ENCODE measurements at places on chromosomes 7 and 10.
A peak's percentile ranks its signal among the peaks of the same experiment; 100 is the strongest.

GRCh38 chr10:86164174-86164774 lies 202.3 kb downstream of the GRID1 start:
- H3K4me1 ChIP-seq: no peaks in the 10 kb centered on the region
- H3K36me3 ChIP-seq: no peaks in the 10 kb centered on the region
- H3K27ac ChIP-seq: no peak overlapping the region
- peaks cover 12% of the 10 kb centered on the region for H3K27me3 ChIP-seq
- DNase-seq: no peak

DNA sequence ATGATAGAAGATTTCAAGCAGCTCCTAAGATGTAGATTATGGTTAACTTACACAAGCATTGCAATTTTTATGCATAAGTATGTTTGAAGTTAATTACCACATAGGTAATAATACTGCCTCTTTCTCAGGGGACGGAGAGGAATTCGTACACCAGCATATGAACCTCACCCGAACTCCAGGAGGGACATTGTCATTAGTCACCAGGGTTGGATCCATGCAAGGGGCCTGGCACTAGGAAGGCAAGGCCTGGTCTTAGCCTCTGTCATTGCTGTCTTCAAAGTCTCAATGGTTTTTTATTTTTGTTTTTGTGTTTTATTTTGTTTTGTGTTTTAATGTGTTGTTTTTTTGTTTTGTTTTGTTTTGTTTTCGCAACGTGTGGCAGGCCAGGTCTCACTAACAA lies 145.6 kb upstream of the PPP2R2D start:
- no peaks in the 10 kb centered on the region for H3K27me3 ChIP-seq
- H3K27ac ChIP-seq: no peak overlapping the region
- H3K4me1 ChIP-seq: no peaks in the 10 kb centered on the region
- no peak for DNase-seq

DNA sequence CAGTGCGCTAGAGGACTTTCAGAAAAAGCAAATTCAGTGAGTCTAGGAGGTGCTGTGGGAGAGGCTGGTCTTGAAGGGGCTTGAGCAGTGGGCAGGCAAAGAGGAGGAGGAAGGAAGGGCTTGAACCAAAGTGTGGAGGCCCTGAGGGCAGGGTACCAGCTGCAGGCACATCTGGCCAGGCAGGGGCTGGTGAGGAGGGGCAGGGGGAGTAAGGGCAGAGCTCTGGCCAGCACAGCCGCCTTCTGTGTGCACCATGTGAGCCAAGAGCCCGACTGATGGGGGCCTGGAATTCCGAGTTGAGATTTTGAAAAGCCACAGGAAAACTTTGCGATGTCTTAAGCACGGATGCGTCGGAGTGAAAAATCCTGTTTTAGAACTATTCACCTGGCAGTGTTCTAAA lies 74.5 kb downstream of the PRPF18 start:
- peaks cover 36% of the 10 kb centered on the region for H3K36me3 ChIP-seq
- no peaks in the 10 kb centered on the region for H3K27me3 ChIP-seq
- H3K27ac ChIP-seq: peak overlapping the region; percentile 21
- peaks cover 22% of the 10 kb centered on the region for H3K4me1 ChIP-seq

- no peak overlapping the region for H3K27ac ChIP-seq
- H3K27me3 ChIP-seq: peaks cover 6% of the 10 kb centered on the region
- H3K4me1 ChIP-seq: peaks cover 23% of the 10 kb centered on the region
- DNase-seq: no peak
Observed at GRCh38 chr7:91228927-91229558, 35.2 kb upstream of the FZD1 start.

- H3K36me3 ChIP-seq: no peaks in the 10 kb centered on the region
- no peak overlapping the region for H3K4me3 ChIP-seq
- no peak overlapping the region for H3K27ac ChIP-seq
- no peak for DNase-seq
Observed at GRCh38 chr7:41096917-41097316, 606.0 kb downstream of the INHBA start.

DNA sequence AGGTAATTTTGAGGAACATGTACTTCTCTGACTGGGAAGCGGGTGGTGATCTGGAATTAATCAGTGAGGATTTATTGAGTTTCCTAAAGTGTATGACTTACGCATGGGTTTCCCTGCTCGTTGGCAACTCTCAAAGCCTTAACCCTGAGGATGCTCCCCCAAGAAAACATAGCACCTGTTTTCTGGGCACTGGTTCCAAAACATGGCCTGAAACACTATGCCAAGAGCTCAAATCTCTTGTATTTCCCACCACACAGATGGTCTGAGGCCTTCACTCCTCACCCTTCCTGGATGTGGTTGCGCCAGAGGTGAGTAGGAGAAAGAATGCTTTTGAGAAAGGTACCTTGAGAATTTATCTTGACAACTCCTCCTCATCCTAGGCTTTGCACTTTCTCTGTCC lies 250.4 kb downstream of the FZD1 start:
- H3K27me3 ChIP-seq: no peaks in the 10 kb centered on the region
- H3K4me3 ChIP-seq: no peak overlapping the region
- H3K36me3 ChIP-seq: no peaks in the 10 kb centered on the region
- DNase-seq: no peak

- H3K4me1 ChIP-seq: peaks cover 4% of the 10 kb centered on the region
- no peak for DNase-seq
- no peak overlapping the region for H3K27ac ChIP-seq
- peaks cover 3% of the 10 kb centered on the region for H3K27me3 ChIP-seq
Observed at GRCh38 chr7:30660331-30661255, 21.7 kb downstream of the CRHR2 start.

DNA sequence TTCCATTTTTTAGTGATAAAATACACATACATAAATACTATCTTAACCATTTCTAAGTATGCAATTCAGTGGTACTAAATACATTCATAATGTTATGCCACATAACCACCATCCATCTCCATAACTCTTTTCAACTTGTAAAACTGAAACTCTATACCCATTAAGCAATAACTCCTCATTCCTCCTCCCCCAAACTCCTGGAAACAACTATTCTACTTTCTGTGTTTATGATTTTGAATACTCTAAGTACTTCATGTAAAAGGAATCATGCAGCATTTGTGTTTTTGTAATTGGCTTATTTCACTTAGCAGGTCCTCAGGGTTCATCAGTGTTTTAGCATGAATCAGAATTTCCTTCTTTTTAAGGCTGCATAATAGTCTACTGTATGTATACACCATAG lies 131.8 kb downstream of the TES start:
- H3K27me3 ChIP-seq: no peaks in the 10 kb centered on the region
- no peak overlapping the region for H3K4me3 ChIP-seq
- no peak for DNase-seq

DNA sequence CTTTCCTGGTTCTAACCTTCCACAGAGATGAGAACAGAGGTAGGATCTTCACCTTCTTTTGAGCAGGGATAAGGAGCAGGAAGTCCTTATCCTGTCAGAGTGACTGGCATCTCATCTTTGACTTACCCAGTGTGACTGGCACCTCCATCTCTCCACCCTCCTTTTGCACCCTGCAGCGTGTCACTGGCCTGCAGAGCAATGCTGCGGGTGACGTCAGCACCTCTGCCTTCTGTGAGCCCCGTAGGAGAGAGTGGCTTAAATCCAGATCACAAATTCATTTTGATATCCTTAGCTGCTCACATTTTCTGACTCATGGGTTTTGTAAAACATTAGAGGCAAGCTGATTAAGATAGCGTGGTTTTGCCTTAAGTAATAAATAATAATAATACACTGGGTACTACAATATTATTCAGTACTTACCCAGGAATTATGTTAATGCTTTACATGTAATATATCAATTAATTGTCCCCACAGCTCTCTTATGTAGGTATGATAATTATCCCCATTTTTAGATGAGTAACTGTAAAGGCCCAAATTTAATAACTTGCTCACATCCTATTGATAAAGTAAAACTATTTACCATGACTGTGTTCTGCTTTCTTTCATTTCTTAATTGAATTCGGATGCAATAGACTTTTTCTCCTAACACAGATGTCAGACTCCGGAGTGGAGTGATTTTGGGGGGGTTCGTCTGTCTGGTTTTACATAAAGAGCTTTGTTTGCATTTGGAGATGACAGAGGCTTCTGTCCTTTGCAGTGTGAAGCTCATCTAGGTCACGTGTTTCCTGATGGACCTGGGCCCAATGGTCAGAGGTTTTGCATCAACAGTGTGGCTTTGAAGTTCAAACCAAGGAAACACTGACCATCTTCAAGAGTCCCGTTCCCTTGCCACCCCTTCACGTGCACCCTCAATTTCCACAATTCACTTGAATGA lies 24.9 kb downstream of the MSRB2 start:
- peaks cover 13% of the 10 kb centered on the region for H3K36me3 ChIP-seq
- DNase-seq: no peak
- no peak overlapping the region for H3K27ac ChIP-seq
- no peaks in the 10 kb centered on the region for H3K4me1 ChIP-seq
- no peaks in the 10 kb centered on the region for H3K27me3 ChIP-seq
- H3K4me3 ChIP-seq: no peak overlapping the region

DNA sequence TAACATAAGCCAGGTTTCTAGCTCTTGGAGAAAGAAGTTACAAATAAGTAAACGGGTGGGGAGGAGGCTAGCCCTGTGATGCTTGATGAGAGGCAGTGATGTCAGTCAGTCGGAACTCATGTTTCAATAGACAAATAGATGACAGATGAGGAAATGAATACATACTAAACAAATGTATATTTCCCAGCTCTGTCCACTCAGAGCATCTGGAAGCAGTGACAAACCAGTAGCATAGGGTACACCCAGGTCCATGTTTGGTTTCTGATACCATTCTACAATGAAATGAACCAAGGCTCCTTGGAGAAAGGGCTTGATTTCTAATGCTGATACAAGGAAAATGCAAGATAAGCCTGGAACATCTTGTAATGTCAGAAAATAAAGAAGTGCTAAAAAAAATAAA lies 30.6 kb downstream of the PODXL start:
- peaks cover 5% of the 10 kb centered on the region for H3K36me3 ChIP-seq
- no peak overlapping the region for H3K4me3 ChIP-seq
- no peak for DNase-seq
- H3K27ac ChIP-seq: peak overlapping the region; percentile 6

GRCh38 chr10:101708073-101708472 lies 13.1 kb upstream of the FBXW4 start:
- H3K27me3 ChIP-seq: no peaks in the 10 kb centered on the region
- H3K4me1 ChIP-seq: peaks cover 13% of the 10 kb centered on the region
- no peak overlapping the region for H3K4me3 ChIP-seq
- H3K36me3 ChIP-seq: no peaks in the 10 kb centered on the region

GRCh38 chr10:118692872-118693271 lies 61.9 kb downstream of the CACUL1 start:
- no peak overlapping the region for H3K27ac ChIP-seq
- H3K36me3 ChIP-seq: peaks cover 5% of the 10 kb centered on the region
- no peak for DNase-seq
- no peak overlapping the region for H3K4me3 ChIP-seq
- H3K4me1 ChIP-seq: no peaks in the 10 kb centered on the region

- DNase-seq: no peak
- no peak overlapping the region for H3K27ac ChIP-seq
- no peak overlapping the region for H3K4me3 ChIP-seq
- H3K27me3 ChIP-seq: peaks cover 2% of the 10 kb centered on the region
- H3K36me3 ChIP-seq: peaks cover 4% of the 10 kb centered on the region
- peaks cover 5% of the 10 kb centered on the region for H3K4me1 ChIP-seq
Observed at GRCh38 chr10:44935201-44935965, 24.2 kb upstream of the RASSF4 start.

DNA sequence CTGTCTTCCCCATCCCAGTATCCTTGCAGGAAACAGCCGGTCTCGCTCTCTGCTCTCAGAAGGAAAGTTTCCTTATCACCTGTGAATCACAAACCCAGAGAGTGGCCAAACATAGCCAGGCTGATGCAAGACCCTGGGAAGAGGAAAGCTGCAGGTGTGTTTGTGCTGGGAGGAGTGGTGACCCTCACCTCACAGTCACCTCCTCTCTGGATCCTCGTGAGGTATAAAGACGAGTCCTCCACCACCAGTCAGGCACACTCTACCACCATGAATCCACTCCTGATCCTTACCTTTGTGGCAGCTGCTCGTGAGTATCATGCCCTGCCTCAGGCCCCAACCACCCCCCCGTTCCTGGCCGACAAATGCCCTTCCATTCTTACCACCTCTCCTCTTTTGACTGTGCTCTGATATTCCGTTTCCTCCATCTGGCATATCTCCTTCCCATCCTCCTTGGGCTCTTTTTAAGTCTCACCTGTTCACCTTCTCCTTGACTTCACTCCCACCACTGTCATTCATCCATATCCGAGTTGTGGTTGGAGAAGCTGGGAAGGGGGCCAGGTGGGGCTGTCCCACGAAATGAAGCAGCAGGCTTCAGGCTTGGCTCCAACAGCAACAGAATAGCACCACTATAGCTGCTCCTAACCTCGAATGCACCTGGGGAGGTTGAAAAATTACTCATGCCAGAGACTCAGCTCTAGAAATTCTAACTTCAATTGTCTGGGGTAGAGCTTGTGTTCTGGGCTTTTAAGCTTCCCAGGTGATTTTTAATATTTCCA lies at the start of gene PRSS1:
Gene PRSS1, plus strand, starts transcription at position 255 of the 776 bp plus-strand sequence. Its CDS starts 13 bp downstream, at position 268.
- no peak within 1 kb of the TSS for H3K27ac ChIP-seq
- no peak within 1 kb of the TSS for H3K4me3 ChIP-seq
- H3K4me1 ChIP-seq: peaks cover 10% of the 10 kb centered on the region
- no peaks in the 10 kb centered on the region for H3K36me3 ChIP-seq
- H3K27me3 ChIP-seq: peaks cover 7% of the 10 kb centered on the region
- DNase-seq: no peak

DNA sequence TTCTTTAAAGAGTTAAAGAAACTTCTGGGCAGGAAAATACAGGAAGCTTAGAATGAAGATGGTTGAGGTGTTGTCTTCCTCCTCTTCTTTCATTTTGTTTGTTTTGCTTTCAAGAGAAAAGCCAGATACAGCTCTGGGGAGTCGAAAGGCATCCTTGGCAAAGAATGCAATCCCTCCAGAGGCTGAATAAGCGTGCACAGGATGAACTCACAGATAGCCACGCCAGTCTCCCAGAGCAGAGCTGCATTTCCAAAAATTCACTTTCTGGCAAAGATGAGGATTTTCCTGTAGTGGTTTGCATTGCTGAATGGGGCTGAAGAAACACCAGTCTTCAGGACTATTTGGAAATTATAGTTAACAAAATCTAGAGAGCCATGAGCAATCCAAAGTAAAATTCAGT lies 336.4 kb downstream of the NRG3 start:
- H3K4me3 ChIP-seq: no peak overlapping the region
- no peak overlapping the region for H3K27ac ChIP-seq
- peaks cover 13% of the 10 kb centered on the region for H3K4me1 ChIP-seq
- no peak for DNase-seq
- H3K36me3 ChIP-seq: no peaks in the 10 kb centered on the region

GRCh38 chr7:50684011-50684712 lies 98.5 kb downstream of the GRB10 start:
- DNase-seq: no peak

- H3K36me3 ChIP-seq: peaks cover 4% of the 10 kb centered on the region
- no peak for DNase-seq
- peaks cover 9% of the 10 kb centered on the region for H3K27me3 ChIP-seq
- no peaks in the 10 kb centered on the region for H3K4me1 ChIP-seq
- H3K27ac ChIP-seq: no peak overlapping the region
Observed at GRCh38 chr7:1674161-1675035, 4.3 kb downstream of the ELFN1 start.

GRCh38 chr10:34119456-34119855 lies 695.6 kb downstream of the PARD3 start:
- no peak for DNase-seq
- H3K36me3 ChIP-seq: no peaks in the 10 kb centered on the region
- peaks cover 8% of the 10 kb centered on the region for H3K27me3 ChIP-seq
- no peak overlapping the region for H3K27ac ChIP-seq

Data from endothelial cell (in vitro differentiated cells).